ENCODE measurements at places on chromosomes 3 and 15. TPM values are rescaled to one million over a fixed set of nuclear protein-coding genes. Genes with fewer than 3 reads are reported as not detected.

DNA sequence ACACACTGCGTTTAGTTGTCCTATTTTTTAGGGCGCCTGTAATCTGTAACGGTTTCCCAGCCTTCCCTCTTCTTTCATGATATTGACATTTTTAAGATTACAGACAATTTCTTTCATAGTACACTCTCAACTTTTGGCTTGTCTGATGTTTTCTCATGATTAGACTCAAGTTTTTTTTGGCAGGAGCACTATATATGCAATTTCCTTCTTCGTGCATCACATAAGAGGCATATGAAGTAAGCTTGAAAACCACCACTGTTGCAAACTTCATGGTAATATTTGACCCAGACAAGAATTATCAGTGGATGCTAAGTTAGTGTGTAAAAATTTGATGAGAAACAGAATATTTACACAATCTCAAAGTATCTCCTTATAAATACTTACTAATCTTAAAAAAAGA, 119.2 kb upstream of the CMC1 start:
- ATAC-seq = no peak

INKA1 gene
- 14.2 TPM for total RNA-seq

DNA sequence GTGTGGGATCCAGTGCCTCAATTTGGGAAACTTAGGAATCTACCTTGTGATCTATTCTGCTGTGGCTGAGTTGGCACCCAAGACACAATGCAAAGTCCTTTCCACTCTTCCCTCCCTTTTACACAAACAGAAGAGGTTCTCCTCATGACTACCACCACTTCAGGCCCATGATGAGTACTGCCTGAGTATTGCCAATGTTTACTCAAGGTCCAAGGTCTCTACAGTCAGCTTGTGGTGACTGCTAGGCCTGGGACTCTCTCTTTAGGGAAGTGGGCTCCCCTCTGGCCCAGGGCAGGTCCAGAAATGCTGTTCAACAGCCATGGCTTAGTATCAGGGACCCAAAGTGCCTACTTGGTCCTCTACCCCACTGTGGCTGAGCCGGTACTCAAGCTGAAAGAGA, 56.8 kb upstream of the PEX5L start:
- no peak for ATAC-seq

DNA sequence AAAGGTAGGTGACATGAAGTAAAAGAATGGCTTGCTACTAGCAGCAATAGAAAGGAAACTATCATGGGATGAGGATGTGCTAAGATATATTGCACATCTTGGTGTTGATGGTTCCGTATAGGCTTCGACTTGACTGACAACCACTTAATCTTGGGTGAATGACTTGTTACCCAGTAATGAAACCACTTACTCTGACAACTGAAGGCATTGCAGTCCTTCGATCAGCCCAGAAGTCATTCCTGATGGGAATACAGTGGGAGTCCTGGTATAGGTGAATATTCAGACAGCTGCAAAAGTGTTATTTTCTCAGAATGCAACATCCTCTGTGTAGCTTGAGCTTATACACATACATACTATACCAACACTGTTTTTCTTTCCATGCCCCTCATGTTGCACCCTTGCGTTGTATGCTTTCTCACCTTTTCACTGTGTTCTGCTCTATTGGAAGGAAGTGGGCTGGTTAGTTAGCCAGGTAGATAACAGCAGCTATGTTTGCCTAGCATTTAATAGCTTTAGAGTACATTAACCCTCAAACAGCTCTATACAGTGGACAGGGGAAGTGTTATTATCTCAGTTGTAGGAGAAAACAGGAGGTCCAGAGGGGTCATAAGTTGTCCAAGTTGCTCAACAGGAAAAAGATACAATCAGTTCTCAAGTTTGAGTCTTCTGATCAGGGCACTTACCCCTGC, 376.5 kb downstream of the MFSD1 start:
- ATAC-seq = no peak

Data from esophagus mucosa (tissue), 1 donor.